ENCODE measurements at places on chromosomes 13 and 19.

GRCh38 chr19:44846455-44847143, 502 bp downstream of the NECTIN2 start:
- DNase-seq = peak; percentile 42

GRCh38 chr13:38883783-38884182, 106.8 kb downstream of the STOML3 start:
- DNase-seq = no peak

DNA sequence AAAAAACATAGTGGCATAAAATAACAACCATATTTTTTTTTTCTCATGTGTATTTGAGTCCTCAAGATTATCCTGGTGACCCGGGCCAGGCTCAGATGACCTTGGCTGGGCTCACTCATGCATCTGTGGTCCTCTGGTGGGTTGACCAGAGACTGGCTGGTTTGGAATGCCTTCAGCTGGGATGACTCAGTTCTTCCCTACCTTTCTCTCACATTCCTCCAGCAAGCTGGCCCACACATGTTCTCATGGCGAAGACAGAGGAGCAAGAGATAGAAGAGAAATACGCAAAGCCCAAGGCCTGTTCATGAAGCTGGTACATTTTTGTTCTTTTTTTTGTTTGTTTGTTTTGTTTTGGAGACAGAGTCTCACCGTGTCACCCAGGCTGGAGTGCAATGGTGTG, 14.3 kb upstream of the ZNF541 start:
- no peak for DNase-seq

GRCh38 chr13:109704771-109705635, 81.4 kb downstream of the IRS2 start:
- DNase-seq = peak; percentile 82

DNA sequence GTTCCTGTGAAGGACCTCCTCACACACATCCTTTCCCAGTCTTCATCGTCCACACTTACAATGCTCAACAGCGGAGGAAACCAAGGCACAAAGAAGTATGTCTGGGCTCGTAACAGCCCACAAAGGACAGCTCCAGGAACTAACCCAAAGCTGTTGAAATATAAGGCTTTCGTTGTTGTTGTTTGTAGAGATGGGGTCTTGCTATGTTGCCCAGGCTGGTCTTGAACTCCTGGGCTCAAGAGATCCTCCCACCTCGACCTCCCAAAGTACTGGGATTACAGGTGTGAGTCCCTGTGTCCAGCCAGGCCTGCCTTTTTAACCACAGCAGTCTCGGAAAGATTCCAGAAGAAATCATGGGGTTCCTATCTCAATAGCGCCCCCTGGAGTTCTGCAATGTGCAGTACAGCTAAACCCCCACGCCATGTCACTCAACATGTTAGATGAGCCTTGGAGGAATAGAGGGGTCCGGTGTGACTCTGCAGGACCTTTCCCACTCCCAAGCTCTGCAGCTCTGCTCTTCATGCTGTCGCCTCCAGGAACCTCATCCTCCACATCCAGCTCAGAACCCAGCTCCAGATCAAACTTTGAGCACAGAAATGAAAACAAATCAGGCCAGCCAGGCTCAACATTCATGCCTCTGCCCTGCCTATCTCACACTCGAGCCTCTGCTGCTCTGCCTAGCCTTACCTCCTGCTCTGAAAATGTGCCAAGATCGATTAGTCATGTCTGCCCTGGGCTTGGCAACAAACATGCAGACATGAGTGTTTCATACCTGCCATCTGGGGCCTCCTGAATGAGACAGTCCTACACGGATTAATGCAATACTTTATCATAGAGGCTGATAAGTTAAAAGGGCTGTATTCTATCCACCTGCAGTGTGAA, 7.5 kb downstream of the PLA2G4C start:
- peak; percentile 62 for DNase-seq

DNA sequence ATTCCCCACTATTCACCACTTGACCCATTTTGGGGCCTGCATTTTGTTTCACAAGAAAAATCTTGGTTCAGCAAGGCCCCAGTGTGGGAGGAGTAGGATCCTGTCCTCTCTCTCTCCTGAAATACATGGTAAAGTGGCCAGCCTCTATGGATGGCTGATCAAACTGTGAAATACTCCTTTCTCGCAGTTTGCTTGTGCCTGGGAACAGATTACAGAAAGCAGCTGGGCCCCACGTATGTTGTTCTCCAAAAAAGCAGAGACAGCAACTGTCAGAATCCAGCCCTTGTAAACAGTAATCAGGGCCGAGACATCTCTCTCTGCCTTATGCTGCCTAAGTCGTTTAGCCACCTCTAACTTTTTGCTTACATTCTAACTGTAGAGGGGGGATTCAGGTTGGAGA, 61.0 kb upstream of the RAP2A start:
- no peak for DNase-seq

GRCh38 chr19:14248578-14249011, 42.6 kb upstream of the ADGRL1 start:
- DNase-seq = peak; percentile 39

- DNase-seq = no peak
Measured at GRCh38 chr13:97921176-97921816, 32.2 kb upstream of the IPO5 start.

DNA sequence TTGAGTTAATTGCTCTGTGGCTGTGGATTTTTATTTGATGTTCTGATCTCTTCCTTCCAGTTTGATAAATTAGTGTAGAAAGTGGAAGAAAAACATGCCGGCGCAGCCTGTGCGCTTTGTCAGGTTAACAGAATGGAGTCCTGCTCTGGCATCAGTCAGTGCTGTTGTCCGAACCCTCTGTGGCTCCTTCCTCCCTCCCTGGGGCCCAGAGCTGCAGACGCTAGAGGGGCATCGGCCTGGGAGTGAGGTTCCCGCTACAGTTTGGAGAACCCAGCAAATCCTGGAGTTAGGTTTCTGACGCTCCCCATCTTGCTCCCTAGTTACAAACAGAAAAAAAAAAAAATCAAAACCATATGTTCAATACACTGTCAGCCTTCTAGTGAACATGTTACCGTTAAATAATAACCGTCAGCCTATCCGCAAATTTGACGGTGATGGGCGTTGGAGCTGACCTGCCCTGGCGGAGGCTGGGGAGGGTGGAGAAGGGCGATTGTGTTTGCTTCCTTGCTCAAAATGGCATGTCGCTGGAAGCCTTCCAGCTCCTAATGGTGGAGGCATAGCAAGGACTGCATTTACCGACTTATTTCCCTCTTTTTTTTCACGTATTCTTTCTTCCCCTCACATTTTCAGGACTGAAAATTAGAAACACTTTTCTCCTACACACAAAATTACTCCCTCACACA, 13.6 kb downstream of the MBNL2 start:
- DNase-seq = no peak

- no peak for DNase-seq
Measured at GRCh38 chr19:40585982-40586422, 9.3 kb downstream of the SHKBP1 start.

- peak; percentile 1 for DNase-seq
Measured at GRCh38 chr13:77545626-77546412, 10.3 kb downstream of the SCEL start.

DNA sequence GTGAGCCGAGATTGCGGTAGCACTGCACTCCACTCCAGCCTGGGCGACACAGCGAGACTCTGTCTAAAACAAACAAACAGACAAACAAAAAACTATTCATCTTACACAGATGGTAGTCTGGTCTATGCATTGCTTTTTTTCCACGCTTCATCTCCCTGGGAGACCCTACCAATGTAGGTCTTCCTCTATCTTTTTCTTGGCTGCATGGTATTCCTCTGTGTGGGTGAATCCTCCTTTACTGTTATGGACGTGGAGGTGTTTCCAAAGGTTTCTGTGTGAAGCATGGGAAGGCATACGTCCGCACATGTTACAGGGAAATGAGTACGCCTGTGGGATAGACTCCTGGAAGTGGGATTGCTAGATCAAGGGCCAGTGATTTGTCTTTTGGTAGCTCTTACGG, 5.6 kb downstream of the BICRA start:
- DNase-seq = no peak

GRCh38 chr19:48398375-48399235, 5.1 kb downstream of the GRIN2D start:
- peak; percentile 97 for DNase-seq

GRCh38 chr19:13583114-13583513, 76.8 kb upstream of the CACNA1A start:
- DNase-seq = no peak

DNA sequence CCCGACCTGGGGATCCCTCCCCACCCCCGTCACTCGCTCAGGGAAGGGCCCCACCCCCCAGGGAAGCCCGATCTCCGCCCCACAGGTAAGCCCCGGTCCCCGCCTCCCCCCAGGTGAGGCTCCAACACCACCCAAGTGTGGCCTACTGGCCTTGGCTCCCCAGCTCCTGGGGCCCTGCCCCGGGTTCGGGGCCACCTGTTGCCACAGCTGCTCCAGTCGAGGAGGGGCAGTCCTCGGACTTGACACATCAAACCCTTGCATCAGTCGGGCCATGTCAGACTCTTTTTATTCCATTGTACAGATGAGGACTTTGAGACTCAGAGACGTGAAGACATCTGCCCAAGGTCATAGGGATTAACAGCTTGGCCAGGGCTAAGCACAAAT, 512 bp downstream of the CC2D1A start:
- DNase-seq = peak; percentile 64

DNA sequence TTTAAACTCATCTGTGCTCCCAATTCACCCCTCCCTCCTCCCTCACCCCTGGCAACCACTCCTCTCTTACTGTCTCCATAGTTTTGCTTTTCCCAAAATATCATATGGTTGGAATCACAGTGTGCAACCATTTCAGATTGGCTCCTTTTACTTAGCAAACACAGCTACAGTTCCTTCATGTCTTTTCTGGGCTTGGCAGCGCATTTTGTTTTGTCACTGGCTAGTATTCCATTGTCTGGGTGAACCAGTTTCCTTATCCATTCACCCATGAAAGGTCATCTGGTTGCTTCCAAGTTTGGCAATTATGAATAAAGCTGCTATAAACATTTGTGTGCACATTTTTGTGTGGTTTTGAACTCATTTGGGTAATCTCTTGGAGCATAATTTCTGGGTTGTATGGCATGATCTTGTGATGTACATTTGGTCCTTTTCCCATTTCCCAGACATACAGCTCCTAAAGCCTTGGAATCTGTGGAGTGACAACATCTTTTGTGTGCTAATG, 23.9 kb upstream of the GAS6 start:
- no peak for DNase-seq

GRCh38 chr19:35776102-35776788, 881 bp downstream of the ARHGAP33 start:
- no peak for DNase-seq

- DNase-seq = no peak
Measured at GRCh38 chr19:13899912-13900584, 5.9 kb downstream of the BRME1 start.

DNA sequence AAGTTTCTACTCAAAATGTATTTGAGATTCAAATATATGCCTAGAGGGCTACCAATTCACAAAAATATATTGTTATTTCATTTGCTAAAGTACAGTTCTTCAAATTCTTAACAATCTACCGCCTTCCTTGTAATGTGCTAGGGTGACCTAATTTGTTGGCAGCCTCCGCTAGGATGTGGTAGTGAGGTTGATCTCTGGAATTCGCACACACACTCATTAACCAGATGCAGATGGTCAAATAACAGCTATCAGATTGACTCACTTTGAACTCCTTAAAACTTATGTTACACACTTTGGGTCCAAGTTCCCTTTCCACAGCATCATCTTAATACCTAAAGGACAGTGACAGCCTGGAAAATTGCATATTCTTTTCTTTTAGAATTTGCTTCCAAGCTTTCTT, 367.3 kb downstream of the DCT start:
- no peak for DNase-seq
